GM23338 (cell line): ENCODE measurements at places on chromosomes 4 and X. TPM values are rescaled to one million over a fixed set of nuclear protein-coding genes. Genes with fewer than 3 reads are reported as not detected.

Gene SLC9A6
- 7.2 and 7.4 TPM in 2 replicates for polyA plus RNA-seq

Gene WDFY3
- 6.3 and 8.0 TPM in 2 replicates for polyA plus RNA-seq

Gene FGF5
- polyA plus RNA-seq, result not detected in 2 replicates

Gene NSUN7
- 27.3 and 29.0 TPM in 2 replicates for polyA plus RNA-seq

Gene RS1
- polyA plus RNA-seq, result not detected in 2 replicates
